SJCRH30 (cell line): ENCODE measurements at places on chromosomes 7 and 10.

- DNase-seq: peak; percentile 79
These were observed 1.7 kb upstream of the EGR2 start for GRCh38 chr10:62817766-62818425.

DNA sequence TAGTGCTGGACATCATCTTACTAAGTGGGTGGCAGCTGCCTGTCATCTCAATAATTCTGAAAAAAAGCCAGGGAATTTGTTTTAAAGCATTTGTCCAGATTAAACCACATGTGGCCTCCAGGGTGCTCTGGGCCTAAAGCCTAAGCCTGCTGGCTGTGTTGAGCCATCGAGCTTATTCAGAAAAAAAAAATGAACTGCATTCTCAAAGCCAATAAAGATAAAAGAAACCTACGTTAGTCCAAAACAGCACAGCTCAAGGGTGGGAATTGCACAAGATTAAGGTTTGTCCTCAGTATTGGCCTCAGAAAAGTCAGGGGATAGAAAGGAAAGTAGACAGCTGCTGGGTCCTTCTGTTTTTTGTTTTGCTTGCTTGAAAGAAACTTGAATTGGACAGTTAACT is 22.6 kb upstream of the PRTFDC1 start:
- DNase-seq: no peak

- no peak for DNase-seq
These were observed 474.2 kb downstream of the ADRA2A start for GRCh38 chr10:111551001-111551400.

DNA sequence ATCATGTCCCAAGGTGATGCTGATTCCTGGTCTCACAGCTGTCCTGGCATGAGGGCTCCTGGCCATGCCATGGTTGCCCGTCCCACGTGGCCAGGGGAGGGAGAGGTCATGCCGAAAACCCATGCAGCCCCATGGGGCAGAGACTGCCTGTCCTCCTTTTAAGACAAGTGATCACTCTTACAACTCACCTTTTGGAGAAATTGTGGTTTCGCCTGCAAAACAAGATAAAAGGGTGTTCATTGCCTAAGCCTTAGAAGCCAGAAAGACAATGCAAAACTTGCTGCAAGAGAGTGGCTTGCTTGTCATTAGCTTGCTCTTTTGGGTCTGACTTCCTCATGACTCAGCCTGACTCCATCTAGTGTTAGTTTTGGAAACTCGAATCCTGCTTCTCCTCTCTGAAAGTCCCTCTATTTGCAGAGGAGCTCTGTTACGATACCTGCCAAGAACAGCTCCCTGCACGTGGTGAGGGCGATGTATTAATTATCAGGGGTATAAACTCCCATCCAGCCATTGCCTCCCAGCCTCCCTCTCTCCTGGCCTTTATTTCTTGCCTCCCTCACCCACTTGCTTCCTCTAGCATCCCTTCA is 26.7 kb downstream of the TMEM273 start:
- no peak for DNase-seq

DNA sequence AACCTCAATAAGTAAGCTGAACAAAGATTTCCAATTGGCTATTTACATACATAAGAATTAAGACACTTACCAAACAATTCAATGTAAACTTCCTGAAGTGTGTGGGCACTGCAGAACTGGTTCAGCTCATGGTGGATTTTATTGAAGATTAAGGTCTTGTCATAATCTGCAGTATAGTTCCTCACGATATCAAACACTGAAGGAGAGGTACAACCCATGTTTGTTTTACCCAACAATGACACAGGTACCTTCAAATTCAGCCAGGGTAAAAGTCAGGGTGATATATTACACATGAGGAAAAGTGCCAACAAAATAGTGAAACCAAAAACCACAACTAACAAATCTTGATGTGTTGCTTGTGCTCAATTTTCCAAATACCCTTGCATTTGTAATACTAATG is 10.0 kb downstream of the ERLIN1 start:
- no peak for DNase-seq

GRCh38 chr7:23242321-23242720 is 4.3 kb upstream of the GPNMB start:
- no peak for DNase-seq

- DNase-seq: no peak
These were observed 22.6 kb downstream of the TMEM254 start for GRCh38 chr10:80100861-80101695.

DNA sequence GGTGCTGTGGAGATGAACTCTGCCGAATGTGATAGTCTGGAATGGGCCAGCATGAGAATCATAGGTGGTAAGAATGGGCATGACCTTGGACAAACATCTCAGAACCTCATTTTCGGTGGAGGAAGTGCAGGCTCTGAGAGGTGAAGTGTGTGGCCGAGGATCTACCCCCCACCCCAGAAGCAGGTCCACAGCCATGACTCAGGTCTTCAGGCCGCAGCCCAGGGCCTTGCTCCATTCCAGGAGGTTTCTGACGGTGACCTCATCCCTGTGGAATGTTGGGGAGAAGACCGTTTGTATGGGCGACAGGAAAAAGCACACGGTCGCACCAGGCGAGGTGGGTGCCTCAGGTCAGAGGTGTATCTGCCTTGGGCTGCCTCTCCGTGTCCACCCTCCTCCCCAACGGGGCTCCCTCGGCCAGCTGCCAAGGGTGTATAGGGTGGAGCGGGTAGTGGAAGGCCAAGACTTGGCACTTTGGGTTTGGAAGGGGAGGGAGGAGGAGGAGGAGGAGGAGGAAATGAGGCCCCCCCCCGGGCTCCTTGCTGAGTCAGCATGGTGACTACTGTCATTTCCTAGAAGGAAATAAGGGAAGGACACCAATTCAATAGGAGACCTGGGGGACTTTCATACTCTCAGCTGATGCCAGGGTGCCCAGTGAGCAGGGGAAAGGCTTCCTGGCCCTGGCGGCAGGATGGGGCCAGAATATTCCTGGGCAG is 168.0 kb upstream of the RHEB start:
- DNase-seq: peak; percentile 84

DNA sequence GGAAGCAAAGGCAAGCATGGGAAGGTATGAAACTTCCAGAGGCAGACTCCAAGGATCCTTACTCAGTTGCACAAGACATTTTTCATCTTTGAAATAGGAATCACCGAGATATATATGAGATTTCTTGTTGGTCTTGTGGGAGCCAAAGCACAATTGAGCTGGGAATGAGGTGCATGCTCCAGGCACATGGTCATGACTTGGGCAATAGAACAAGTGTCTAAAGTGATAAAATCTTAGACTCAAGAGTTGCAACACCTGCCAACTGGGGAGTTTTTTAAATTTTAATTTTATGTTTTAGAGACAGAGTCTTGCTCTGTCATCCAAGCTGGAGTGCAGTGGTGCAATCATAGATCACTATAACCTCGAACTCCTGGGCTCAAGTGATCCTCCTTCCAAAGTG is 169.5 kb upstream of the ADCY1 start:
- no peak for DNase-seq

- DNase-seq: no peak
These were observed 82.9 kb downstream of the PRKAG2 start for GRCh38 chr7:151793991-151794507.

DNA sequence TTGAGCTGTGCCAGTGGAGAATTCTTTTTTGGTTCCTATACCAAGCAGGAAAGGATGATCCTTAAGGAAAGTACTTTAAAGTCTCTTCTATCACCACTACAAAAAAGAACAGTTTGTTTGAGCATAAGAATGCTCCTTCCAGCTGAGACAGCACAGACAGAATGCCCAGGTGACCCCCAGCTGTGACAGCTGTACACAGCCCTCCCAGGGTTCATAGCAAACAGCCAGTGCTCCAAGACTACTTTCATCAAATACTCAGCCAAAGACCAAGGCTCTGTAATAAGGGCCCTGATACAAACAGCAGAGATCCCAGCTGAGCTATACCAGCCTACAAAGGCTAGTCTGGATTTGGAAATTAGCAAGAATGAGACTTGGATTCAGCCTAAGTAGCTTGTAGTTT is 65.7 kb downstream of the NXPH1 start:
- no peak for DNase-seq

GRCh38 chr10:6044751-6045313 is 17.3 kb downstream of the IL2RA start:
- DNase-seq: no peak

DNA sequence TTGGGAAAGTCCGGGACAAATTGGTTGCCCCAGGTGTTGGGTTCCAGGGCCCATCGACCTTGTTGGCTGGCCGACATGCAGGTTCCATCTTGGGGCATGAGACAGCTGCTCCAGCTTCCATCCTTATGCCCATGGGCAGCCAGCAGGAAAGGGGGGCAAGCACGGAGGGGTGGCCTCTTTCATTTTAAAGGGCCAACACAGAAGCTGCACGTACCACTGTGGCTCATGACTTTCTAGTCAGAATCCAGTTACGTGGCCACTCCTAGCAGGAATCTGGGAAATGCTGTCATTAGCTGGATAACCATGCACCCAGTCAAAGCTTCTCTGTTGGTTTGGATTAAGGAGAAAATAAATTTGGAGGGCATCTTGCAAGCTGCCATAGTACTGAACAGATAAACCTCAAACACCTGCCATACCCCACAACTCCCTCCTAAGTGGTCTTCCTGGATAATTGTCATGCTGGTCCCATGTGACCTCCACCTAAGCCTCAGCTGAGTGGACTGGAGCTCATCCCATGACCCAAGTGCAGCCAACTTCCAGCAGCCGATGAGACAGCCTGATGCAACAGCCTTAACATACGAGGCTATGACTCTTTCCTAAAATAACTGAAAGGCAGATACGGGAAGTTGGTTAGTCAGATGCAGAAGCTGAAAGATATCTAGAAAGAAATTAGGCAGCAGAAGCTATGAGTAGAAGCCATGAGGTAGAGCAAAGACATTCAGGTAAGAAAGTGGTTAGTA is 21.4 kb upstream of the GSDME start:
- no peak for DNase-seq

DNA sequence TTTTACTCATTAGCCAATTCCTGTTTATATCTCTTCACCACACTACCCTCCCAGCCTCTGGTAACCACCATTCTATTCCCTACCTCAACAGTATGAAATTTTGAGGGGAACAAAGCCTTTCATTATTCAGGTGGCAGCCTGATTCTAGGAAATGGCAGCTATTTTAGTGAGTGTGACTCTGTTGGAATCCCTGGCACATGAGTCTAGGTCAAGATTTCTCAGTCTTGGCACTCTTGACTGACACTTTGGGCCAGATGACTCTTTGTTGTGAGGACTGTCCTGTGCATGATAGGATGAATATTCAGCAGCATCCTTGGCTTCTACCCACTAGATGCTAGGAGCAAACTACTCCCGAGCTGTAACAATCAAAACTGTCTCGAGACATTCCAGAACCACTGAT is 322.8 kb upstream of the PHYHIPL start:
- DNase-seq: no peak

DNA sequence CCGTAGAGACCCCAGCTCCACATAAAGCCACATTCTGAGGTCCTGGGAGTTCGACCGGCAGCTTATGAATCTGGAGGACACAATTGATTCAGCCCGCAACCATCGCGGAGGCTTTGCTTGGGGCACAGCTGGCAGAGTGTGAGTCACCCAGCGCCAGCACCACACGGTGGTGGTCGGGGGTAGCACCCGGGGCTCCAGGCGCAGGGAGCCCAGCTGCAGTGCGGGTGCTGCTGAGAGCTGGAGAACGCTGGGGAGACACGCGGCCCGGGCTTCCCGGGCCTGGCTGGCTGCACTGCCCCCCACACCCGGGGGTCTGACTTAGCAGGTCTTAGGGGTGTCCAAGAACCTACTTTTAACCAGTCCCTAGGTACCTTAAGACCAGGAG is 87.9 kb downstream of the PAXIP1 start:
- peak; percentile 22 for DNase-seq

DNA sequence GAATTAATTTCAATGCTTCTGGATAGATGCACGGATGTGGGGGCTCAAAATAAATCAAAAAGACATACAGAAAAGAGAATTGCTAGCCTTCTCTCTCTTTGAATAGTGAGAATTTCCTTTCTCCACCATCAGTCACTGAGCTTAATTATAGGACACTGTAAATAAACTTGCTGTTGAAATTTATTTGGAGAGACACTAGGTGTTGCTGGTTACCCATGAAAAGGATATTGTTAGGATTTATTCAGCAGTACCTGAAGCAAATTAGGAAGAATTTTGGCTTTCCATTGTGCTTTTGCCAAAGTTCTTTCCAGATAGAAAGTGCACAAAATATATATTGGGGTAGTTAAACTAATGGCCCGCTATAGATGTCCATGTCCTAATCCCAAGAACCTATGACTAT is 27.6 kb downstream of the GCC1 start:
- no peak for DNase-seq

GRCh38 chr7:111301891-111302290 is 211.0 kb downstream of the LRRN3 start:
- DNase-seq: no peak

- DNase-seq: no peak
These were observed 125.3 kb upstream of the CCDC6 start for GRCh38 chr10:60031664-60032063.

- DNase-seq: no peak
These were observed 76.7 kb upstream of the ANLN start for GRCh38 chr7:36312915-36313334.

DNA sequence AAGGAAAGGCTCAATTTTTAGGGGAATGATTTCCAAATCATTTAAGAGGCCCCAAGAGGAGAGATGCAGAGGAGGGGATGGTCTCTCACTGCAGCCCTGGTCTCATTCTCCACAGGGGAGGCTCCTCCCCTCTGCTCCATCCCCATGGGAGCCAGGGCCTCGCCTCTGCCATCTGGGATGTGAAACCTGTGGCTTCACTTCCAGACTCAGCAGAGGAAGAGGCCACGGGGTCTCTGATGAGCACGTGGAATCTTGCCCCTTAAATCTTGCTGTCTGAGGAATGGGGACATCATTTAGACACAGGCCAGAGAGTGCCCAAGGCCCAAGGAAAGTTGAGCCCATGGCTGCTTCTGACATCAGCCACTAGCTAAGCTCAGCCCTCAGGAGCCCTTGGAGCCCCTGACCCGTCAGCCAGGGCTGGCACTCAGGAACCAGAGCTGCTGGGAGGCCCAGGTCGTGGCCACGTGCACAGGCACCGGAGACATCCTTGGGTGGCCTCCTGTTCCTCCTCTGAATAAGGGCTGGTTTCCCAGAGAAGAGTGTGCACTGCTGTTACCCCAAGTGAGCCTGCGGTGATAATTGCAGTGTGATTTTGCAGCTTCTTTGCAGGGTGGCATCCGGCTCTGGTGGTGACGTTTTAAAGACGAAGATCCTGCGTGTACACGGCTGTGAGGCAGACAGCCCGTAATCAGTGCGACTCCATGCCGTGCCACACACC is 50.5 kb downstream of the VIPR2 start:
- DNase-seq: no peak

- DNase-seq: no peak
These were observed 25.1 kb upstream of the FAM170B start for GRCh38 chr10:49158915-49159314.

- DNase-seq: no peak
These were observed 17.7 kb downstream of the MDFIC start for GRCh38 chr7:114939484-114940097.

- DNase-seq: no peak
These were observed 136.8 kb downstream of the PAXIP1 start for GRCh38 chr7:154865984-154866685.
